ENCODE measurements at places on chromosomes 3 and 15.
A peak's percentile ranks its signal among the peaks of the same experiment; 100 is the strongest.

- no peak for DNase-seq
Observed at GRCh38 chr15:58179741-58180381, 41.7 kb downstream of the AQP9 start.

DNA sequence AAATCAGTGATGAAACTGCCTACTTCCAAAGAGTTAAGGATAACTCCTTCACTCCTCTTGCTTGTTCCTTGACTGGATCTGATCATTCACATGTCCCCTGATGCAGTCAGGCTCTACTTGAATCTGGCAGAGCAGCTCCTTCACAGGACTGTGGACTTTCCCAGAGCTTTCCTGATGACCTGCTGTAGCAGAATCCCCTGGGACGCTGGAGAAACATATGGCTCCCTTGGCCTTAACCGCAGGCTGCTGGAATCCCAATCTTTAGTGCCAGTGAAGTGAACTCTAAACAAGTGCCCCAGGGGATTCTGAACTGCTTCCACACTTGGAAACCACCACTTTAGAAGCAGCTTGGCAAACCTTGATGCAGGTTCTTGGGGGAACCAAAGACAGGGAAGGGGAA lies 217.8 kb downstream of the CHST2 start:
- DNase-seq: no peak

- DNase-seq: no peak
Observed at GRCh38 chr3:140117096-140117526, 182.1 kb downstream of the CLSTN2 start.

GRCh38 chr3:4986782-4987537 lies 7.7 kb downstream of the BHLHE40 start:
- no peak for DNase-seq

GRCh38 chr3:124934577-124934976 lies at the start of gene MUC13:
MUC13 (minus strand) TSS chr3:124934751; CDS start chr3:124934712, 39 bp downstream.
- no peak for DNase-seq

DNA sequence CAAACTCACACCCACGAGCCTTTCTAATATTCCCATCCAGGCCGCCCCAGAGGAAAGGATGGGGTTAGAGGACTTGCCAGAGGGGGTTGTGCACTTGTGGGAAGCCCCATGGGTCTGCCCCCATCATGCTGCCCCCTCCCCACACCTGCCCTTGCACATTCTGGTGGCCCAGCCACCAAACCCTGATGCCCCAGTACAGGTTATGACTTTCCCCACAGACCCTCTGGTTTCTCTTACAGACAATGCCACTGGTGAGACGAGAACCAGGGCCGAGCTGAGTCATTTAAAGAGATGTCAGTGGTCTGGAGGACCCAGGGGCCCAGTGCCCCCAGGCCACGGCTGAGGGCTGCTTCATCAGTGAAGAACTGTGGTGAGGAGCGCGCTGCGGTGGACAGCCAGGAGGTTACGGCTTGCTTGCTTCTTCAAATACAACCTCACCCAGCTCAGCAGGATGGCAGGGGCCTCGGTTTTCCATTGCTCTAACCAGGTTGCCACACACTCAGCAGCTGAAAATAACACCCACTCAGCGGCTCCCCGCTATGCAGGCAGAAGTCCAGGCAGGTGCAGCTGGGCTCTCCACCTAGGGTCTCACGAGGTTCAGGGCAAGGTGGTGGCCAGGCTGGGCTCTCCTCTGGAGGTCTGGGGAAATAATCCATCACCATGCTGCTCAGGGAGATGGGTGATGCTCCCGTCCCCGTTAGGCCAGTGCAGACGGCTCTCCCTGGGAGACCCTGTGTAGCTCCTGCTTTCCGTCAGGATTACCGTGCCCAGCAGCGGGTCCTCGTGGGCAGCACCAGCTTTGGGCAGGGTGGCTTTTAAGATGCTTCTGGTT lies 13.8 kb upstream of the SNRPA1 start:
- DNase-seq: no peak

GRCh38 chr3:168248383-168249204 lies 152.9 kb upstream of the GOLIM4 start:
- DNase-seq: no peak

DNA sequence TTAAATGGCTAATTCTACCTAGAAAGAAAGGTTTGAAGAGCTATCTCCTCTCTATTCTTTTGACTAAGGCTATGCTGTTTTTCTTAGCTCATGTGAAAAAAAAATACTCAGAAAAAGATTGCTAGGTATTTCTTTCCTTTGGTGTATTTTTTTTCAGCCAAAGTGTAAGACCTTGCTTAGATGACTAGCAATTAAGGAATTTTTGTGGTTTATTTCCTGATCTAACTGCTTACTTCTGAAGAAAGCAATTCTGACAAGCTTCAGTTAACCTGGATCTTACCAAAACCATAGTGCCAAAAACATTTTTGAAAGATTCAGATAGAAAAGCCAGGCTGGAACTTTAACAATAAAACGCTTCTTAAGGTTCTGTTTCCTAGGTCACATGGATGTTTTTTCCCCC lies 315.6 kb downstream of the SOX2 start:
- no peak for DNase-seq

DNA sequence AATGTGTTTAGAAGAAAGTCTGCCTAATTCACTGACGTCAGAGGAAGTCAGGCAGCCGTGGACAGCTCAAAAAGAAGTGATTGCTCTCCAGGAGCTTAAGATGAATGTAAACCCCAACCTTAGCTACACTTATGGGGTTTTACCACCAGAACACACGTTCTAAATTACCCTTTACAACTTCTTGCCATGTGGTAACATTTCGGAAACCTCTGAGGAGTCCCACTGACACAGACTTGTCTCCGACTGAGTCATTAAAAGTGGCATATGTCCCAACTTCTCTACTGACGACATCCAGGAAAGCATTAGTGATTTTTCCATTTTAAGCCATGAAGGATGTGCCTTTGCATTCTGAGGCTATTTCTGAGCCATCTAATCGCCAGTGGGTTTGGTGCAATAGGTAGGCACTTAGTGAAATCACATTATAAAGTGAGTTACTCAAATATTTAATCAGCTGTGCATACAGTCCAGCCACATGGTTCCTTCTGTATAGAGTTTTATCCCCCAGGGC lies 32.4 kb downstream of the C2CD4A start:
- DNase-seq: no peak

DNA sequence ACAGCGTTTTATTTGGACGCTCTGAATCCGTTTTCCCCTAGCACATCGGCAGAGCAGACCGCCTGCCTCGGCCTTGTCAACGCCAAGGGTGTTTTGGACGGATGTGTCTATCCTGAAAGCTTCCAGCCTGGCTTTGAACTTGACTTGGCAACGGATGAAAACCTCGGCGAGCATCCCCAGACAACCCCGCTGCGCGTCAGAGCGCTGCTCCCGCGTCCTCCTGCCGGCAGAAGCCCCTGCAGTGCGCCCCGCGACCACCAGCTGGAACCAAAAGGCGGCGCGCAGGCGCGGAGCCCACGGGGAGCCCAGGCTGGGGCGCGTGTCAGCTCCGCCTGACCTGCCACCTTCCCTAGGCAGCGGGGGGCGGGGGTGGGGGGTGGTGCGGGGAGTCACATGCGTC lies 26.2 kb upstream of the ARL8B start:
- DNase-seq: no peak

- DNase-seq: no peak
Observed at GRCh38 chr15:85725564-85725963, 69.2 kb downstream of the KLHL25 start.

DNA sequence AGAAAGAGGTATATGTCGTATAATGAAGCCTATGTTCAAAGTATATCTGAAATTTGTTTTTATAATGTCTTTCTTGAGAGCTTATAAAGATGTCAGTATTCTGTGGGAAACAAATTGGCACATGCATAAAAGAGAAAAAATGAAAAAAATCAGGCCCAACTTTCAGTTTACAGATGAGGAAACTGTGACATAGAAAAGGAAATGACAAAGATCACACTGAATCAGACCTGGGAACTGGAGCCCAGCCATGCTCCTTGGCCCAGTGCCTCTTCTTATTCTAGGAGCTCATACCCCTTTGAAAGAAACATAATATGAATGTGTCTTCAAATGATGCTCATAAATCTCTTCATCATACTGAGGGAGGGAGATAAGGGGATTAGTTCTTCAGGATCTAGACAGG lies 48.4 kb downstream of the TMEM44 start:
- DNase-seq: no peak

GRCh38 chr15:64205202-64205601 lies 42.4 kb upstream of the PPIB start:
- DNase-seq: no peak

GRCh38 chr3:46440531-46441294 lies 24.0 kb downstream of the LTF start:
- DNase-seq: peak; percentile 69

- no peak for DNase-seq
Observed at GRCh38 chr3:63240381-63240902, 37.7 kb upstream of the SYNPR start.

DNA sequence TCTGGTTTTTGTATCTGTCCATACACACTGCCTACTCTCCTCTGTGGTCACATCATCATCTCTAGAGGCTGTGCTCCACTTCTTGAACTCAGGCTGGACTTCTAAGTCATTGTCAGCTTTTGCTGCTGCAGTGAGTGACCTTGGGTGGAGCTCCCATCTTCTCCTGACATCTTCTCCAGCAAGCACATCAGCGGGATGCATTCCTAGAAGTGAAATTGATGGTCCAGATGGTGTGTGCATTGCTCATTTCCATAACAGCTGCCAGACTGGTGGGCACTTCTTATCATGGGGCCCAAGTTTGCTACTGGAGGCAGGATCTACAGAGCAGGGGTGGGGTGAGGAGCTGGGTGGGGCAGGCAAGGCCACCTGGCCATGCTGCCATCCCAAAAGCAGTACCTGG lies 109.9 kb downstream of the DNAJB8 start:
- DNase-seq: no peak

DNA sequence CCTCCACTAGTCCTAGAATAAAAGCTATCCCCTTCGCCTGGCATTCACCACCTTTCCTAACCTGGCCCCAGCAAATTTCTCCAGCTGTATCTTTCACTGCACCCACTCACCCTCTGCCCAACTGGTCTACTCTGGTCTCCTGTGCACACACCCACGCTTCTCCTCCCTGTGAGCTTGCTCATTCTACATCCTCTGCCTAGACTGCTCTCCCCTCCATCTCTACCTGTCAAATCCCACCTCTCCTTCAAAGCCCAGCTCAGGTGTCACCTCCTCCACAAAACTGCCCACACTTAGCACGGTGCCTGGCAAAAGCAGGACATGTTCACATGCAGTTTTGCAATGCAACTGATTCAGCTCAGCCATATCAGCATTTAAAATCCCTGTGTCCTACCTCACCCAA lies 45.8 kb upstream of the NTRK3 start:
- DNase-seq: no peak

- DNase-seq: no peak
Observed at GRCh38 chr3:149204390-149204991, 17.1 kb downstream of the CP start.

- no peak for DNase-seq
Observed at GRCh38 chr3:71525391-71525790, 58.1 kb downstream of the FOXP1 start.

DNA sequence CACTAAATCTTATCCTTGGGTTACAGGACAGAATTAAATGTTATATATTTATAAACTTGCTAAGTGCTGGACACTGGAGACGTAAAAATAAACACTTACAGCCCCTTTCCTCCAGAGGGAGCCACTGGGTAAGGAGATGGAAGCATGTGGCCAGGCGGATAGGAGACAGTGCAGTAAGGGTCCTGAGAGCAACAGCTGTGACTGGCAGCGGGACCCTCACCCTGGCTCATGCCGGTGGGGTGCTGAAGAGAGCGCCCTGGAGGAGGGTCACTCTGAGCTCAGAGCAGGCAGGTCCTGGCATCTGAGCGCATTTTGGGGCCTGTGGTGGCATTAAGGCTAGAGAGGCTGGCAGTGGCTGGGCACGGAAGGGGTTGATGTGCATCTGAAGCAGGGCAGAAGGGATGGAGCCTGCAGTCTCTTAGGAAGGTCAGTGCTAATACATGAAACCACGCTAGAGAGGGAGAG lies 16.0 kb downstream of the SEC61A1 start:
- DNase-seq: peak; percentile 26

GRCh38 chr3:20776286-20776685 lies 590.3 kb upstream of the SGO1 start:
- no peak for DNase-seq

GRCh38 chr3:122298239-122298638 lies 26.8 kb upstream of the CSTA start:
- DNase-seq: no peak

Data from CMK (cell line).